ENCODE measurements at places on chromosomes 1 and 21.
A peak's percentile ranks its signal among the peaks of the same experiment; 100 is the strongest.

DNA sequence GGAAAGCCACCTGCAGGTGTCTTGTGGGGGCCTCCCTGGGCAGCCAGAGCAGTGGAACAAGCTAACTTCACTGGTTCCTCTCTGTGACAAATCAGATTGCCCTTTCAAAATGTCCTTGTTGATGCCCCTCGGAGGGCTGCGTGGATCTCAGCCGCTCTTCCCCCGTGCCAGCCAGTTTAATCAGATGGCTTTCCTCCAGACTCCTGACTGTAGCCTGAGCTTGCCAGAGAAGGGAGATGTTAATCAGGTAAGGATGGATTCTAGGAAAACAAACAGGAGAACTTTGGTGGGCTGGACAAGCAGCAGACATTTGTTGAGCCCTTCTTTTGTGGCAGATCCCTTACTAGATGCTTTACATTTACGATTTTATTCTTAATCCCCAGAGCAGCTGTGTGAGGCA, 88.2 kb downstream of the DMRTA2 start:
- no peak for DNase-seq

DNA sequence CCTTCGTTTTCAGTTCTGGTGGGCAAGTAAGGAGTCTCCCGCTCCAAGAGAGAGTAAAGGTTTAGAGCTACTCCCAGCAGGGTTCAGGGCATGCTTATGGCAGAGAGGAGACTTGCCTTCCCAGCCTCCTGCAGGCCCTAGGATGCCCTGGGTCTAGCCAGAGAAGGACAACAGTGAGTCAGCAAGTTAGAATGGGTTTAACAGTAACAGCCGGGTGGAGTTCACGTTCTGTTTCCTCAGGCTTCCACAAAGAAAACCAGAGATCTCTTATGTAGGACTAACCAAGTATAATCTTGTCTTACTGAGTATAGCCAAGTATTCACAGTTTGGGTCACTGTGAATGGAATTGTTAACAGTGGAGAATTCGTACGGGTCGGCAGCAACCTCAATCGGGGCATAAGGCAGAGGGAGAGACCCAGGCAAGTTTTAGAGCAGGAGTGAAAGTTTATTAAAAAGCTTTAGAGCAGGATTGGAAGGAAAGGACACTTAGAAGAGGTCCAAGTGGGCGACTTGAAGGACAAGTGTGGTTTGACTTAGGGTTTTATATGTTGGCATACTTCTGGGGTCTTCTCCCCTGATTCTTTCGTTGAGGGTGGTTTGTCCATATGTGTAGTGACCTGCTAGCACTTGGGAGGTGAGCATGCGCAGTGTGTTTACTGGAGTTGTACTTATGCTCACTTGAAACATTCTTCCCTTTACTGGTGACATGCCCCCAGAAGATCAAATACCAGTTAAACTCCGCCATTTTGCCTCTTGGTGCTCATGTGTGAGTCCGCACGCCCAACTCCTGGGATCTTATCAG, 4.5 kb downstream of the OVAAL start:
- peak; percentile 44 for DNase-seq

- DNase-seq = no peak
Measured at GRCh38 chr1:54745274-54745673, 19.0 kb downstream of the PARS2 start.

DNA sequence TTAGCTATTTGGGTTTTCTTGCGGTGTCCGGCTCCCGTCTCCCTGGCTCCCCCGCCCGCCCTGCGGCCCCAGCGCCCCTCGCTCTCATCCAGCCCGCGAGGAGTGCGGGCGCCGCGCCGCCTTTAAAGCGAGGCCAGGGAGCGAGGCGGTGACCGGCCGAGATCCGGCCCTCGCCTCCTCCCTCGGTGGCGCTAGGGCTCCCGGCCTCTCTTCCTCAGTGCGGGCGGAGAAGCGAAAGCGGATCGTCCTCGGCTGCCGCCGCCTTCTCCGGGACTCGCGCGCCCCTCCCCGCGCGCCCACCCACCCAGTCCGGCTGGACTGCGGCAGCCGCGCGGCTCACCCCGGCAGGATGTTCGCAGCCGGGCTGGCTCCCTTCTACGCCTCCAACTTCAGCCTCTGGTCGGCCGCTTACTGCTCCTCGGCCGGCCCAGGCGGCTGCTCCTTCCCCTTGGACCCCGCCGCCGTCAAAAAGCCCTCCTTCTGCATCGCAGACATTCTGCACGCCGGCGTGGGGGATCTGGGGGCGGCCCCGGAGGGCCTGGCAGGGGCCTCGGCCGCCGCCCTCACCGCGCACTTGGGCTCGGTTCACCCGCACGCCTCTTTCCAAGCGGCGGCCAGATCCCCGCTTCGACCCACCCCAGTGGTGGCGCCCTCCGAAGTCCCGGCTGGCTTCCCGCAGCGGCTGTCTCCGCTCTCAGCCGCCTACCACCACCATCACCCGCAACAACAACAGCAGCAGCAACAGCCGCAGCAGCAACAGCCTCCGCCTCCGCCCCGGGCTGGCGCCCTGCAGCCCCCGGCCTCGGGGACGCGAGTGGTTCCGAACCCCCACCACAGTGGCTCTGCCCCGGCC, 492 bp downstream of the HLX start:
- DNase-seq = peak; percentile 45

DNA sequence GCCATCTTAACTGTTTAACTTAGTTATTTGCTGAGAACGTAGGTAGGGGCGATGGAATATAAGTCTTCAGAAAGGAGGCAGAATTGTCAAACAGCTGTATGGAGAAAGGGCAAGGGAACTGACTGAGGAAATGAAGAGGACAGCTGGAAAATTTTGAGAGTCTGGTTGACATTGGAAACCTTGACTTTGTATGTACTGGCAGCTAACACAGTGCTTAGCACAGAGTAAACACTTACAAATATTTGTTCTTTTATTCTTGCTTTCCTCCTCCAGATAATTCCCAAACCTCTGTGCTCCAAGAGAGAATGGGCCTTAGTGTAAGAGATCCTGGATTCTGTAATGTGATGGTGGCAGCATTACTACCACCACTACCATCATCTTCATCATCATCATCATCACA, 91.3 kb downstream of the ZSCAN20 start:
- no peak for DNase-seq

DNA sequence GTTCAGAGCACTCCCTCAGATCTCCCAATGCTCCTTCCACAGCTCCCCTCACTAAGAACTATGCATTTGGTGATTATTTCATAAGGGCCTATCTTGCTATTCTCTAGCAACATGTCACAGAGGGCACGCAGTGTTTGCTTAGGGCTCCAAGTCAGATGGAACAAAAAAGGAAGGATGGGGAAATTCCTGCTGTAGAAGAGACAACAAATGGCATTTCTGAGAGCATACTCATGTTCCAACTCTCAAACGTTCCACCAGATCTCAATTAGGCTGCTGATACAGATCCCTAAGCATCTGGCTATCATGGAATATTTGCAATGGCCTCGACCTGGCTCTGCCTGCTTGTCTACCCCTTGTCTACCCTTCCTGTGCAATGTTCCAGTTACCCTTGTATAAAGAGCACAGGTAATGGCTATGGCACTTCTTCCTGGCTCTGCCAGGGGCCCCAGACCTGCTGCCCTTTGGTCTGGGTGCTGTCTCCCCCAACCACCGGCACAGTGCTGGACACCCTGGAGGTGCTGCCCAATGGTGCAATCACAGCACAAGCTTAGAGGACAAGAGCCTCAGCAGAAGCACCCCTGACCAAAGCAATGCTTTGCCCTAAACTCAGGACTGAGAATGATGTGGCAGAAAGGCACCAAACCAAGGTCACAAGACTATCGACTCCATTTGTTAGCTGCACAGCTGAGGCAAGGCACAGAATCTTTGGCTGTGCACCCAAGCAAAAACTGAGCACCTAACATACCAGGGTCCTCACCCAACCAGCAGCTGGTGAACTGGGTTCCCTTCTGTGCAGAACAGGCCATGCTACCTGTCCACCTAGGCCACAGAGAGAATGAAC, 3.6 kb downstream of the PARP1 start:
- DNase-seq = no peak

DNA sequence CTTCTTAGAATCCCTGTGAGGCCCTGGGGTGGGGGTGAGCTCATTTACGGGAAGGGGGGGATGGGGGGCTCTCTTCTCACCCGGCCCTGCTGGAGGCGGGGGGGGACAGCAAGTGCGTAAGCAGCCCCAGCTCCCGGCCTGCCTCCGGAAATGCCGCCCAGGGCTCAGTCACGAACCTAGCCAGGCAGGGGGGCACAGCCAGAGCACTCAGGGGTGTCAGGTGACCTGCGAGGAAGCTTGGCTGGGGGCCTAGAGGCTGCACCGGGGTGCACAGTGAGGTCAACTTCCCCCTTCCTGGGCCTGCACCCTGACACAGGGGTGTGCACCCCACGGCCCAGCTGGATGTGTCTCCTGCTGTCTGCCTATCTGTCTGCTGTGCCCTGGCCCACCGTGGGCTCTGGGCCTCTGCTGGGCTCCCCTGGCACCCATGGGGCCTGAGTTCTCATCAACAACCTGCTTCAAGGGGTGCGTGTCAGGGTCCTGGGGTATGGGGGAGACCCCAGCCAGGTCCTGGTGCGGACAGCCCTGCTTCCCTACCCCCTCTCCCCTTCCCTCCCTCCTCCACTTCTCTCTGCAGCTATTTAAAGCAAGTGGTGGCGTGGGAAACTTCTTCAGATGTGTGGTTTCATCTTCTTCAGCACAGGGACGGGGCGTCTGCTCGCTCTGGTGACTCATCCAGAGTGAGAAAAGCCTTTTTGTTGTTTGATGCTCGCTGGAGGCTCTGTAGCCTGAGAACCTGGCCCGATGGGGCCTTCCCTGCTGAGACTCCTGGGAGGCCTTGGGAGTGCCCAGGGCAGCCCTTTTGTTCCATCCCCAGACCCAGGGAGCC, 92.5 kb upstream of the RUNX3 start:
- DNase-seq = peak; percentile 99

GRCh38 chr1:213793482-213794067, 194.2 kb upstream of the PROX1 start:
- DNase-seq = no peak

GRCh38 chr1:45331436-45332345, 5.0 kb downstream of the HPDL start:
- DNase-seq = no peak

GRCh38 chr1:10737651-10738050, 58.8 kb downstream of the CASZ1 start:
- DNase-seq = no peak

- peak; percentile 37 for DNase-seq
Measured at GRCh38 chr21:43716376-43717165, 2.4 kb upstream of the PDXK start.

DNA sequence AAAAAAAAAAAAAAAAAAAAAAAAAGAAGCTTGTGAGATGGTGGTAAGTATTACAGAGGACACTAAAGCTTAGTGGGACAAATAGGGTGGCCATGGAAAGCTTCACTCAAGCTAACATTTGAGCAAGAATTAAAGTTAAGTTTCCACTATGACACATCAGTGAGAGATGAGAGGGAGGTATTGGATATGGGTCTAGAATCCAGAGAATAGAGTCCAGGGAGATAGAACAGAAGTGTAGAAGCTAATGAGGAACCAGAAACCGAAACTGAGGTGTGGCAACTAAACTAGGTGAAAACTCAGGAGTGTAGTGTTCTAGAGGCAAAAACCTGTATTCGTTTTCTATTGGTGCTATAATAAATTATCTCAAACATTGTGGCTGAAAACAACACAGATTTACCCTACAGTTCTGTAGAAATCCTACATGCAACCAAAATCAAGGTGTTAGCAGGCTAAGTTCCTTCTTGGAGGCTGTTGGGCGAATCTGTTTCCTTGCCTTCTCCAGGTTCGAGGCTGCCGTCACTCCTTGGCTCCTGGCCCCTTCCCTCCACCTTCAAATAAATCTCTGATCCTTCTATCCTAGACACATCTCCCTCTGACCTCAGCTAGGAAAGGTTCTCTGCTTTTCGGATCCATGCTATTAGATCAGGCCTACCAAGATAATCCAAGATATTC, 36.2 kb downstream of the PTP4A2 start:
- DNase-seq = no peak

DNA sequence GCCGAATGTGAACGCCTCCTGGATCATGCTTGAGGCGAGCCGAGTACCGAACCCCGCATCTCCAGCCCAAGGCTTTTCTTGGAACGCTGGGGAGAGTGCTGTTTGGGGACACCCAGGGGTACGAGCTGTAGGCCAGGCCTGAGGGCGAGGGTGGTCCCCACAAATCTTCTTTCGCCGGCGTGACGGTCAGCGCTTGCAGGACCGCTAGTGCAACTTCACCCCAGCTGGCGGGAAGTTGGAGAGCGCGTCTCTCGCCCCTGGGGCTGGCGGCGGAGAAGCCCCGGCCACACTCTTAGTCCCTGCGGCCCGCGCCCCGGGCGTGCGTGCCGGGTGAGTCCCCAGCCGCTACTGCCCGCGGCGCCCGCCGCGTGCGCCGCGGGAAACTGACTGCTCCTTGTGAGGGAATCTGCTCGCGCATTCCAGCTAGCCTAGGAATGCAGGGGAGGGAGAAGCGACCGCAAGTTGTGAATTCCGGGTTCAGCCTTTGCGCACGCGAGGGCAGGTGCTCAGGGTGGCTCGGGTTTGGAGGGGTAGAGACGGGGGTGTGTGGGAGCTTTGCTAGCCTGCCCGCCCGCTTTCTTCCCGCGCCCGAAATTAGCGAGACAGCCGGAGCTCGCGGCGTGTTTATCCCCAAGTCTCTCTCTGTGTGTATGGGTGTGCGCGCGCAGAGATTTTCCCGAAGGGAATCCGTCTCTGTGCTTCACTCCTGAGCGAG, 884 bp downstream of the LHX4 start:
- peak; percentile 37 for DNase-seq

- DNase-seq = no peak
Measured at GRCh38 chr1:46021046-46021996, 111.1 kb downstream of the PIK3R3 start.

DNA sequence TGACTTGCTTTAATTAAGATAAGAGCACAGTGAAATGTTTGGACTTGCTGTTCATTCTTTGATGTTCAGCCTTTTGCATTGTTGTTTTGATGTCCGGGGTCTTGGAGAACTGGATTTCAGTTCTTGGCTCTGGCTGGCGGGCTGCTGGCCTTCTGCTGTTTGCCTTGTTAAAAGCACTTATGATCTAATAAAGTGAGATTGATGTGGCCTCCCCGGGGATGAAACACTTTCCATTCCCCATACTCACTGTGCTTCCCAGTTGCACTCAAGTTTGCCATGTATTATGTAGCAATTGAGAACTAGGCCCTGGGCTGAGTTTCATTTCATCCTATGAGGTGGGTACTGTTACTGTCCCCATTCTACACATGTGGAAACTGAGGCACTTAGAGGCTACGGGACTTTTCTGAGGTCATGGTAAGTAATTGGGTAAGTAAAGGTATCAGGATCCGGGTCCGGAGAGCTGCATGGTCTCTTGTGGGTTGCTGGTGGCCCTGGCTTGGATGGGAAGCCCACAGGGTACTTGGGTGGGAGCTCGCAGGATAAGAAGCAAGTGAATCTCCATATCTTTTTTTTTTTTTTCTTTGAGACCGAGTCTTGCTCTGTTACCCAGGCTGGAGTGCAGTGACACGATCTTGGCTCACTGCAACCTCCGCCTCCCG, 127.7 kb upstream of the ZBTB40 start:
- no peak for DNase-seq

All from HT1080 (cell line).